Keratinocyte (primary cell): ENCODE measurements at places on chromosomes 2 and 18.

DNA sequence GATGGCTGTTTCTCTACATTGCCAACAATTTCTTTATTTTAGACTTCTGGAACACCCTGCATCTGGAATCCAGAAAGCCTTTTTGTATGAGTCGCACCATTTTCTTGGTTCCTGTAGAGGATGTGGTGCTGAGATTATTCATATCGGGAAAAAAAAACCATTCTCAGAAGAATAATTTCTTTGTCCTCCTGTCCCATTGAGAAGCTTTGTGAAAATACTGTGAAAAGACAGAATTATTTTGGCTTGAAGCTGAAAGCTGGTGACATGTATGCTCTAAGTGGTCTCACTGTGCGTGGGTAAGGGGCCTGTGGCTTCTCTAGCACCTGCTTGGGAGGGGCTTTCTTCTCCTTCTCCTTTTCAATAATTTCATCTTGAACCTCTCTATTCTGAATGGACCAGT, 138.4 kb downstream of the FAM210A start:
- no peak for DNase-seq

- DNase-seq, result no peak
Observed at GRCh38 chr2:222819722-222820333, 41.0 kb upstream of the ACSL3 start.

GRCh38 chr2:24456599-24457556, 34.2 kb upstream of the NCOA1 start:
- no peak for DNase-seq

- no peak for DNase-seq
Observed at GRCh38 chr2:24304098-24304497, 56.2 kb downstream of the ITSN2 start.

DNA sequence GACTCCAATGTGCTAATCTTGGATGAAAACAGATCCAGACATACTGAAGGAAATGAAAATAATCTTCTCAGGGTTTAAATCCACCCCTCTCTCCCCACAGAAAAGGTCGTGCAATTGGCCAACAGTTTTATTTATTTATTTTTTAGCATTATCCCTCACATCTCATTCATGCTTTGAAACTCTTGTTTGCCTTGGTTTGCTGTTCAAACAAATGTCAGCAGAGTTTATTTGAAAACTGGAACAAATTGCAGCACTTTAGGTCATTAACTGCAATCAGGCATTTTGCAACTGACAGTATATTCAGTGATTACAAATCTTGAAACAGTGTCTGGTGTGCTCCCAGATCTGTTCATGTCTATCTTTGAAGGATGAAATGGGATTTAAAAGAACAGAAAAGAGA, 220.6 kb downstream of the SLC4A10 start:
- no peak for DNase-seq

DNA sequence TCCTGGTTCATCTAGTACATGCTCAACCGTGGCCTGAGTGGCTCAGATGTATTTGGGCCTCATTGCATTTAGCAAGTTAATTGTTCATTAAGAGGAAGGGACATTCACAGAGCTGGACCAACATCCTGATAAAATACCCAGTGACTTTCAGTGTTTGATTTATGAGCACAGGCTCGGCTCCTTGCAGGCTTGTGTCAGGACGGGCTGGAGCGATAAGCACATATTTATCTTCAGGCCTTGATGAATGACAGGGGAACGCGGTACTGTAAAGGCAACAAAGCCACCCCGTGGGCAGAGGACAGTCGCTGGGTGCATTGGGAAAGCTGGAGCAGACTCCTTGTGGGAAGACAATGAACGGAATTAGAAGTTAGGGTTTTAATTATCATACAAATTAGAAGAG, 548.6 kb upstream of the HS6ST1 start:
- no peak for DNase-seq

DNA sequence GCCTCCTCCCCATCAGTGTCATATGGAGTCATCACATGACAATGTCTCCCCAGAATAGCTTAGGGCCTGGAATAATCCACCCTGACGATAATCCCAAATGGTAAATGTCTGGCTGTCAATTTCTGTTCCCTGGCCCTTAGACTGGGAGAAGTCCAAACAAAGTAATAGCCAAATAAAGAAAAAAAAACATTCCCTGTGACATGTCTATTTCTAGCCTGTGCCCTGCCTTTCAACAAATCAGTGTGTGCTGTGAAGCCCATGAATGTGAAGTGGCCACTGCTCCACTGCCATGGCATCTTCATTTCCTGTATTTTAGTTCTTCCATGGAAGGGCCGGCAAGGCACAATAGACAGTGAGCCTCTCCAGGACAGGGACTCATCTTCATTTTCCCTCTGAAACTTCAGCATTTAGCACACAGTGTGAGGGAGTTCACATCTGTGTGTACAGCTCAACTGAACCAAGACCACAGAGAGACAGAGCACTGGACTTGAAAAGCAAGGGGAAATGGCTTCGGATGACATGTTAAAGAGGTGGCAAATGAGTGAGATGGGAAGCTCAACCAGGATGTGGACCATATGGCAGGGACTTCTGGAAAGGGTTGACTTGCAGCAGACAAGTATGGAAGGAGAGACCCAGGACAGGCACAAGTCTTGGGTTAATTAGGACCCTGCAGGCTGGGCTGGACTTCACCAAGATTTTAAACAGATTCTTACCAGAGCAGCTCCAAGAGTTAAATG, 140.0 kb downstream of the ANTXR1 start:
- no peak for DNase-seq

DNA sequence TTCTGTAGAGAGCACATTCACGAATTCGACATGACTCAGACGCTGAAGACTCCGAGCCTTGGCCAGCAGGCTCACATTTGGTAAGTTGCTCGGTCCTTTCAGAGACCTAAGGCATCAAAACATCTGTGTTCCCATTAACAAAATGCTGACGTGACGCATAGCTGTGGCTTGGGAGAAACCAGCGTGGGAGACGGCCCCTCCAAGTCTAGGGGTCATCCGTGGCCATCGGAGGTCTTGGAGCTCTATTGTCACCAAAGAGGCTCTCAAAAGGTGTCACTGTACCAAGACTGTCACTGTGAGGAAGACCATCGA, 14.9 kb downstream of the FBLN7 start:
- DNase-seq, result no peak

DNA sequence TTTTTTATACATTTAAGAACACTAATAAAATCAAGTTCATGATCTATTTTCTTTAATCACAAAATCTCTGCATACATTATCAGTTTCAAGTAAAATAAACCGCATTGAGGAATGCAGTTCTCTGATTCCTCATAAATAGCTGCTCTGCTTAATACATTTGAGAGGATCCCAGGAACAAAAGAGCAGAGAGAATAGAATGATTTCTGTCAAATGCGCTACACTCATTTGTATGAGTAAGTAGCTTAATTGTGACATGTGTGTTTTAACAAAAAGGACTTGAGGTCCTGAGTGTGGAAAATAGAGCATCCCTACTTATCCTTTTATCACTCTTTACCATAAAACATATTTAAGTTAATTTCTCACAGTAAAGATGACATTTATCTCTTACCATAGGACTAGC, 134.0 kb downstream of the PID1 start:
- DNase-seq, result no peak

GRCh38 chr2:133324150-133324561, 244.1 kb downstream of the NCKAP5 start:
- no peak for DNase-seq

DNA sequence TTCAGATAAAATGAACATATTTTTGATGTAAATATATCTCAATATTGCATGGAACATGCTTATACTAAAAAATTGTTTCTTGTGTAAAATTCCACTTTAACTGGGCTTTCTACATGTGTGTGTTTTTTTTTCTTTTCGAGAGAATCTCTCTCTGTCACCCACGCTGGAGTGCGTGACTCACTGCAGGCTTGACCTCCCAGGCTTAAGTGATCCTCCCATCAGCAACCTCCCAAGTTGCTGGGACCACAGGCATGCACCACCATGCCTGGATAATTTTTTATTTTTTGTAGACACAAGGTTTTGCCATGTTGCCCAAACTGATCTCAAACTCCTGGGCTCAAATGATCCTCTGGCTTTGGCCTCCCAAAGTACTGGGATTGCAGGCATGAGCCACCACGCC, 254.6 kb downstream of the LOXHD1 start:
- DNase-seq, result no peak

- DNase-seq, result no peak
Observed at GRCh38 chr2:227960317-227960716, 88.9 kb downstream of the DAW1 start.

- DNase-seq, result no peak
Observed at GRCh38 chr2:101751875-101752619, 54.5 kb downstream of the MAP4K4 start.

- no peak for DNase-seq
Observed at GRCh38 chr18:66966171-66966570, 362.3 kb upstream of the CDH19 start.

DNA sequence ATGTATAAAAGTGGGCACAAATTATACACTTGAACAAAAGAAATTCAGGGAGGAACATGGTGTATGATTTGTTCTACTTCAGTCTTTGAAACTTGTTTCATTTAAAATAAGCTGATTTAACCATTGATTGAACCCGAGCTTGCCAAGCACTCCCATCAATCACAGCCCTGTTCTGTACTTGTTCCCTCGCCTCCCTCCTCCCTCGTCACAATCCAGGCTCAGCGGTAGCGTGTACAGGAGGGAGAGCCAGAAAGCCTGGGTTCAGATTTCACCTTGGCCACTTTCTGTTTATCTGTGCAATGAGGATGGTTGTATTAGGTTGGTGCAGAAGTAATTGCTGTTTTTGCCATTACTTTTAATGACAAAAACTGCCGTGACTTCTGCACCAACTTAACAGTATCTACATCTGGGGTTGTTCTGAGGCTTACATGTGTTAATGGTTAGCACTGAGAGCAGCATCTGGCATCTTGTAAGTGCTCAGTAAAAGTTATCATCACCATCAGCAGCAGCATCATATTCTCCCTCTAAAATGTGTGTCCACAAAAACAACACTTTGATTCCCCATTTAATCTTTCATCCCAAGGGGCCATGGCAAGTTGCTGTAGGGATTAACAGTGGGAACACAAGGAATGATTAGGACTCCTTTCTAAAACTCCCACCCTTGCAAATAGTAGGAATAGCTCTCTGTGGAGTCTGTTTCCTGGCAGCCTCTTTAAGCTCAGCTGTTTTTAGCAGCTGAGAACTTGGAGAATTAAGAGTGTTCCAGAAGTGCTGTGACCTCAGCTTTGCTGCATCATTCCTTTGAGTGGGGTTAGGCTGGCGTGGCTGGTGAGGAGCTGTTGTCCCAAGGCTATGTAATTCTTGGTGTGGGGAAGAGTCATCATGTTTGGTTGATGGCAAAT, 4.7 kb downstream of the DPYSL5 start:
- no peak for DNase-seq

DNA sequence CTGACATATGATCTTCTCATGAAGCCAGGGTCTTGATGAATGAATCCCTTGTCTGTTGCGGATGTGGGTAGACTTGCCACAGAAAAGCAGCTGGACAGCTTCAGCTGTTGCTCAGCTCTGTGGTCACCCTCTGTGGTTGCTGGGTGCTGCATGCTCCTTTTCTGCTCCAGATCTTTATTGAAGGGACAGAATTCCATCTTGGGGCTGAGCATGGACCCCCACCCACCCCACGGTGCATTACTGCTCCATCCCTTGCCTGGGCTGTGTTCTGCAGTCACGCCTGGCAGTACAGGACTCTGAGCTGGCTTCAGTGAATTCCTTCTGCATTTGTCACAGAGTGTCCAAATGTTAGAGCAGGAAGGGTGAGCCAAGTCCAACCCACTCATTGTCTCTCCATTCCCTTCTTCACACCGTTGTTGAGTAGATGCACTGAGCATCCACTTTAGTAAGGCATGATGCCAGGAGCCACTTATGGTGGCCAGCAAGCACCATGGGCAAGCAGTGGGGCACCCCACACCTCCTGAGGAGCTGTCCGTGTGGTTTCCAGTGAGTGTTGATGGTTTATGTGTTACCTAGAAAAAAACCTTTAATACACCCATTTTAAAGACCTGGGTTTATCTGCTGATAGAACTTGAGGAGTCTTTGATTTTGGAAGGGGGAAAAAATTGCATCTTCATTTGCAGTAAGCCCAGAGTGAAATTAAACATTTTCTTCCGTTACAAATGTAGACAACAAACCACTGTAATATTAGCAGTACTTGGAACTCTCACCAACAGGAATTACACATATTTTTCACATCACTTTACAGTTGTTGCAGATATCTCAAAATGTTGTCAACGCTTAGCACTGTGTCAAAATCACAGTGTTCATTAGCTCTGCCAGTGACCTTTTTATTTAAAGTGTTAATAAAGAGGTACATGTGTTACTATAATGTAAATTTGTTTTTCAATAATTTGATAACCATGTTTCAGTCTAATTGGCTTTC, 14.7 kb upstream of the ITGB6 start:
- peak; percentile 65 for DNase-seq

- DNase-seq, result no peak
Observed at GRCh38 chr2:134845719-134846118, 7.3 kb downstream of the ACMSD start.

DNA sequence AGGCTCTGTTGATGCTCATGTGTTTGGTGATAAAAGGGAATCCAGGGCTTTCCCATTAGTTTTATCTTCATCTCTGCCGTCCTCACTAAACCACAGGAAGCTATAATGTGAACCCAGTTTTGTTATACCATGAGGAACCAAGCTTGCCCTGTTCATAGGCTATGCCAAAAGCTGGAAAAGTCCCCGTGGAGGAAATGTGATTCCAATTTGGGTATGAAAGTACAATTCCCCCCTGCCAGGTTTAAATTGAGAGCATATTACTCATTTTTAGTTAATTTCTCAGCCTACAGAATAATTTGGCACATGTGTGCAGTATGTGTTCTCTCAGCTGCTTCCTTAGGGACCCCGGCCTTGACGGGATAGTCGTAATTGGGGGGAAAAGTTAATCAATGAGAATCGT, 327.4 kb downstream of the RND3 start:
- DNase-seq, result no peak

DNA sequence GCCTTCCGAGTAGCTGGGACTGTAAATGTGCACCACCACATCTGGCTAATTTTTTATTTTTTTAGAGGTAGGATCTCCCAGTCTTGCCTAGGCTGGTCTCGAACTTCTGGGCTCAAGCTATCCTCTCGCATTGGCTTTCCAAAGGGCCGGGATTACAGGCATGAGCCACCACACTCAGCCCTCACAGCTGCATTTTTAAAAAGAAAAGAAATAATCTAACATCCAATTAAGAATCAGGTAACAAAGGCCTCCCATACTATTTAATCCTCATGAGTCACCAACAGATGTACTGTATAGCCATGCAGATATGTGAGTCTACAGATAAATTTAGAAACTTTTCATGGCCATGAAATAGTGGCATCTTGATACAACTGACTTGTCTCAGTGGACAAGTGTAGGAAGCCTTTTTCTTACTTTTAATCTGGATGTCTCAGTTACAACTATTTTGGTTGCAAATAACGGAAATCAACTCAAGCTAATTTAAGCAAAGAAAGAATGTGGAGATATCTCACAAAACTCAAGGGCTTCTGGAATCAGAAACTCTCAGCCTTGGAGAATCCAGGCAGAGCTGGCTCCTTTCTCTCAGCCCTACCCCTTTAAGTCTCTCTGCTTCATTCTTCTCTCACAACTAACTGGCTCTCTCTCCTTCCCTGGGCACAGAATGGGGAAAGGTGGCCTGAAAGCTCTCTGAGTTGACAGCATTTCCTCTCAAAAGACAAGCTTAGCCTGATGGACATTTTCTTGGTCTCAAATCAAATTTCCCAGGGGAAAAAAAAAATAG, 12.8 kb upstream of the PPM1B start:
- no peak for DNase-seq
